ENCODE measurements at places on chromosomes 7 and 10.

- no peak for DNase-seq
Observed at GRCh38 chr10:57661206-57661605, 606.5 kb downstream of the IPMK start.

- no peak for DNase-seq
Observed at GRCh38 chr7:17932770-17933169, 7.5 kb downstream of the SNX13 start.

- DNase-seq = no peak
Observed at GRCh38 chr10:42954766-42955492, 121.9 kb upstream of the RET start.

DNA sequence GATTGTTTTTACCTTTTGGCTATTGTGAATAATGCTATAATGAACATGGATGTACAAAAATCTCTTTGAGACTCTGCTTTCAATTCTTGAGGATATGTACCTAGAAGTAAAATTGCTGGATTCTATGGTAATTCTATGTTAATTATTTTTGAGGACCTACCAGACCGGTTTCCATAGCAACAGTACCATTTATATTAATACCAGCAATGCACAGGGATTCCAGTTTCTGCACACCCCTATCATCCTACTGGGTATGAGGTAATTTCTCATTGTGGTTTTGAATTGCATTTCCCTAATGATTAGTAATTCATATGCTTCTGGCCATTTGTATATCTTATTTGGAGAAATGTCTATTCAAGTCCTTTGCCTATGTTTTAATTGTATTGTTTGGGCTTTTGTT is 9.9 kb upstream of the PPP1R9A start:
- no peak for DNase-seq

DNA sequence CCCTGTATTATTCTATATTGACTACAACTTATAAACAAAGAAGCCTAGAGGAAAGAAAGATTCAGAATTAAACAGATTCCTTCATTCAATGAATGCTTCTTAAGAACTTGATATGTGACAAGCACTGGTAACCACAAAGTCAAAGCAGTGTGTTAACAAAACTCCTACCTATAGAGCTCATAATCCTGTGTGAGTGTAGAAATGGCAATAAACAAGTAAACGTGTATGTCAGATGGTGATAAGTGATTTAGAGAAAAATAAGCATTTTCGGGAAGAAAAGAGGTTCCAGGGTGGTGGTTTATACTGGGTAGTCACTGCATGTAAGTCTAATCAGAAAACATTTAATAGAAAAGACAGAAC is 141.3 kb downstream of the JMJD1C start:
- no peak for DNase-seq

GRCh38 chr7:84837405-84837804 is 349.5 kb downstream of the SEMA3D start:
- DNase-seq = no peak

- DNase-seq = peak; percentile 65
Observed at GRCh38 chr10:14588084-14588937, 186.4 kb downstream of the FAM107B start.

DNA sequence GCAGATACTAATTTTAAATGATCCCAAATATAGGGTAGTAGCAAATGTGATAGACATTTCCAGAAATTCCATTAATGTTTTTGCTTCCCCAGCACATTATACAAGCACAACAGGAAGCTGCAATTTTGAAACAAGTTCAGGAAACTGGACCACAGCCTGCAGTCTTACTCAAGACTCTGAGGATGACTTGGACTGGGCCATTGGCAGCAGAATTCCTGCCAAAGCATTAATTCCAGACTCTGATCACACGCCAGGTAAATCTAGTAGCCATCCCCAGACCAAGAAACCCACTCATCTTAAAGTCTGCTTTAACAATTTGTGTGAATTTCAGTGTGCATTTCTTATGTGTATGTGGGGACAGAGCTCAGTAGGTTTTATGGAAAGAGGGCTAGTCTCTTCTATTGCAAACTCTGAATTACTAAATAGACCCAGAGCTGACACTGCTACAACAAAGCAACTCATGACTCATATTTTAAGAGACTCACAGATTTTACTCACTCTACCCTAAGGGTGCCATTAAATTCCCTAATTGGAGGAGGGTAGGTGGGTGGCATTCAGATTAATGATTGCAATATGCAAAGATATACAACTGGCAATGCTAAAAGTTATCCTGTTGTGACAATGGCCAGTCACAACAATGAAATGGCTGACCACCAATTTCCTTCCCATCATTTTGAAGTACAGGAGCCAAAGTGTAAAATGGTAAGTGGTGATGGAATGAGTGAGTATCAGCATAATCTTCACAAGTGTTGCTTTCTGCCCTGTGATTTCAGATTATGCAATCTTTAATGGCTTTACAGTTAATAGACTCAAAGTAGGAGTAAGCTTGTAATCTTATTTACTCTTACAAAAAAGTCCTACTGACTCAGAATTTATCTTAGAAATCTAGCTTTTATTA is 317.6 kb upstream of the PLXDC2 start:
- DNase-seq = no peak

DNA sequence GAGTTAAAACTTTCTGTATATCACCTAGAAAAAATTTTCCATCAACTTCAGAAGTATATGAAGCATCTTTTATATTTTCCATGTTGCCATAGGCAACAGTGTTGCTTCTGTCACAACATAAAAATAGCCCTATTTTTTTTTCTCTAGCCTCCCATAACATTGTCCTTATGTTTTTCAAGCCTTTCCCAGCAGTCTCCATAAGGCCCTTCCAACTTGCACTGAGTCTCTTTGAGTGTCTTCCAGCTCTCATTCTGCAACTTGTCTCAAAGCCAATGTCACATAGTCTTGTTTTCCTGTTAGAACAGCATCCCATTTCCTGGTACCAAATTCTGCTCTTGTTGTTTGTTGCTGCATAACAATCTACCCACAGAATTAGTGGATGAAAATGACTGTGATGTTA is 1055.5 kb upstream of the GHITM start:
- no peak for DNase-seq

- no peak for DNase-seq
Observed at GRCh38 chr7:1052031-1052818, 7.9 kb downstream of the GPR146 start.

GRCh38 chr7:17598846-17599245 is 300.4 kb downstream of the AHR start:
- DNase-seq = no peak
